Left colon (tissue), 2 donors: ENCODE measurements at places on chromosomes 2 and 18. TPM values are rescaled to one million over a fixed set of nuclear protein-coding genes. Genes with fewer than 3 reads are reported as not detected.

- no peak for DNase-seq
Measured at GRCh38 chr18:64419156-64419555, 270.3 kb upstream of the LINC00305 start.

DNA sequence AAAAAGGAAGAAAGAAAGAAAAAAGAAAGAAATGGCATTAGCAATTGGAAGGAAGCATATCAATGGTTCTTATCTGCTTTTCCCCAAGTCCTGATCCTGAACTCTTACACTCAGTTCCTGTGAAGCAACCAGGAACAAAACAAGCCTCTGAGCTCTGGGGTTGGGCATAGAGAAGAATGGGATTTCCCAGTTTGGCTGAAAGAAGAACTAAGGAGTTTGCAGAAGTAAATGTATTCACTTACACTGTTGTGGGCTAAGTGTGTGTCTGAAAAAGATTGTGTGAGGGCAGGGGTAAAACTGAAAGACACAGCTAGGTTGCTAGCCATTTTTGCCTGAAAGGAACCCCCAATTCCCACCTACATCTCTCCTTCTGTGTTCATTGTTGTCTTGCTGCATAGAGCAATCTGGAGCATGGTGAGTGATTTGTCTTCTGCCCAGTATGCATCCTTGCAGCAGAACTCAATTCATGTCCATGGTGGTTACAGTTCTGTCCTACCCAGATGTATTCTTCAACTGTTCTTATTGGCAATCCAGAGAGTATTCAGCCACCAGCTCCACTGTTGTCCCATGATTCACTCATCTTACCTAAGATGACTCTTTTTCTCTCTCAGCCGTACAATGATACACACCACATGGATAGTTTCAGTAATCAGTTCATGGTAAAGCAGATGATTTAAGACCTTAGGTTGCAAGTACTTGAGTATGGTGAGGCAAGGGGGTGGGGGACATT lies 348.7 kb downstream of the ARHGAP15 start:
- no peak for DNase-seq

DNA sequence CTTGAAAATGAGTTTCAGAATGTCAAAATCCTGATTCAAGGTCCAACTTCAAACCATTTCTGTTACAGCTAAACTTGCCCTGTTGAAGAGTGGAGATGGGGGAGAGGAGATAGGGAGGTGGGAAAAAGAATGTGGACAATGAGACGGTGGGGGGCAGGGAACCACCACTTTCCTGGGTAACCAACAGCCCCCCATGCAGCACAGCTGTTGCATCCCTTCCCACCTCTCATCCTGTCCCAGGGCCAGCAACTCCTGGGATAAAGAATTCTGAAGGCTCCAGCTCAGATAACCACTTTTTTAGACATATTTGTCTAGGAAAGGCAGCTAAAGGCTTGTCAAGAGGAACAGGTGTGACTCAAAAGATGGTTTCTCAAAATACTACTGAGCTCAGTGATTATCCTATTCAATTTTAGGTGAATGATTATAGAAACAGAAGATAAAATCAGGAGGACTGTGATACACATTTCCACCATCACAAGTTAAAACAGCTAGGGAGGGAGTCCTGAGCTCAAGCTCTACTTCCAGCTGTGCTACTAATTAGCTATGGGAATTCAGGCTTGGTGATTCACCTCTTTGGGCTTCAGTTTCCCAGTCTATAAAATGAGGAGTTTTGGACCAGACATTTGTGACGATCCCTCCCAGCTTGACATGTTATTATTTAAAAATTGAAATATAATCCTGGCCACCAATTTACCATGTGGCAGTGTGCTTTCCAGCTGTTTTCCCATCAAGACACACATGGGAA lies 36.3 kb downstream of the HDHD2 start:
- no peak for DNase-seq

GRCh38 chr2:237310515-237311114 lies 103.3 kb downstream of the COL6A3 start:
- no peak for DNase-seq

DNA sequence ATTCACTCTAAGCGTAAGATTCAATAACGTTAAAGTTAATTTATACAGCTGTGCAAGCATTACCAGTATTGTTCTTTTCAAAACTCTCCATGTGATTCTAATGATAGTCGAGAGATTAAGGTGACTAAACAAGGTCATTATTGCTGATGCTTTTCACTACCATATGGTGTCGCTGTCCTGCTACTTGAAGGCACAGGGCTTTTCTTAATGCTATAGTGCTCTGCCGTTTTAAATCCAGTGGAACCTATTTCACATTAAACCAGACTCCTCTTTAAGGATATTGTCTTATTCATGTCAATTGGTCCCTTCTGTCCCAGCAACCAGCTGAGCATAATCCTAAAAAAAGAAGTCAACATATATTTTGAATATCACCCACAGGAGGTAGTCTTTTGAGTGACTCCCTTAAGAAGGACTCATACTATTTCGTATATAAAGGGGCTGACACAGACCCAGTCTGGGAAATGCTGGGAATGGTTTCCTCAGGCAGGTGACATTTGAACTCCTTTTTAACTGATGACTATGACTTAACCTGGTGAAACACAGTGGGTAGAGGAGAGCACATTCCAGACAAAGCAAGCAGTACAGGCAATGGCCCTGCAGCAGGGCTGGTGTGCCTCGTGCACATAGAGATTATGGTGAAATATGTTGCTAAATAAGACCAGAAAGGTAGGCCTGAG lies 53.9 kb upstream of the CYTIP start:
- DNase-seq: no peak

DNA sequence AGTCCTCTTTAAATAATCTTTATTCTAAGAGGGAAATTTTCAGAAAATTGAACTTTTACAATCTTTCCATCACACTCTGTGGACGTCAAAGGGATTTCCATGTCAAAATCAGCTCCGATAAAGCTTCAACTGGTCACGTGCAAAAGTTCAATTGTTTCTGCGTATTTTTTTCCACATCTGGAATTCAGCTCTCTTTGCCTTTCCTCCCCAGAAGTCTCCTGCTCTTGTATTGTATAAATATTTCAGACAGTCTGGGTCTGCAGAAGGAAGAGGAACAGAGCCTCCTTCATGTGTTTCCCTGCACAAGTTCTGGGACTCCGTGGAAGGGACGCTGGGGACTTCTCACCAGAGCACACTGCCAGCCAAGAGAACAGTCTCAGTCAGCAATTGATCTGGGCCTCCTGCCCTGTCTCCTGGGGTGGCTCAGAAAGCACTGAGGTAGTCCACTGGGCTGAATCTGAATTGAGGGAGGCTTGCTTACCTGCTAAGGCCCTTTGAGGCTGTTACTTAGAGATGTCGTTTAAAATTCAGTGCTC lies 251.5 kb downstream of the TFCP2L1 start:
- no peak for DNase-seq

DNA sequence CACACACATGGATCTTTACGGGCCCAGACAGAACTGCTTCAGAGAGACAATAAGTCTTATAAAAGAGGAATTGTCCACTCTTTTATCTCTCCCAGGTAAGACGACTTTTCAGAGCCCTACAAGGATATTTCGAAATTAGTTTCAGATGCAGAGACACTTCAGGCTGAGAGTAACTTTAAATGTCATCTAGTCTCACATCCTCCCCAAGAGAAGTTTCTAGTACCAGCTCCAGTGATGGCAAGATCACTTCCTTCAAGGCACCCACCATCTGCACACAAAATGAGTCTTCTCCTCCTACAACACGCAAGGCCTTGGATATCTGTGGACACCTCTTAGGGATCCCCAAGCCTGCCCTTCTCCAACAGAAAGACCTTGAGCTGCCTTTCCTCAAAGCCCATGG lies 39.0 kb upstream of the KLHL29 start:
- no peak for DNase-seq

- DNase-seq: no peak
Measured at GRCh38 chr18:58996131-58996641, 131.5 kb downstream of the ZNF532 start.

GRCh38 chr2:44952143-44952805 lies 10.8 kb downstream of the SIX3 start:
- DNase-seq: peak; percentile 41

- no peak for DNase-seq
Measured at GRCh38 chr2:233051241-233052149, 8.6 kb upstream of the INPP5D start.

- no peak for DNase-seq
Measured at GRCh38 chr2:215851082-215851481, 162.3 kb downstream of the MREG start.

DNA sequence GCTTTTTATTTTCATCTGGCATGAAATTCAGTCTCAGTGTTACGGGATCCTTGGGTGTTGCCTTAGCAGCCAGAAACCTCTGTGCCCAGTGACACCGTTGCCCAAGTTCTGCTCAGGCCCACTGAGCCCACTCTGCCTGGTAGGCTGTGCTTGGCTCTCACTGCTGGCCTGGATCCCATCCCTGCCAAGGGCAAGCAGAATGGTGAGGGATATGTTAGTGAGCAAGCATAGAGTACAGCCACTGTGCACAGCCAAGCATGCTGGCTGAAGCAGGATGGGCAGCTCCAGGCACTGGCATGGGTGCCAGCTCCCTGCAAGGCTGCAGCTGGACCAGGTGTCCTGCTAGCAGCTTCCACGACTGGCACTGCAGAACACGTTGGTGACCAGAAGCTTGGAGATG lies 194.7 kb upstream of the TFPI start:
- no peak for DNase-seq

DNA sequence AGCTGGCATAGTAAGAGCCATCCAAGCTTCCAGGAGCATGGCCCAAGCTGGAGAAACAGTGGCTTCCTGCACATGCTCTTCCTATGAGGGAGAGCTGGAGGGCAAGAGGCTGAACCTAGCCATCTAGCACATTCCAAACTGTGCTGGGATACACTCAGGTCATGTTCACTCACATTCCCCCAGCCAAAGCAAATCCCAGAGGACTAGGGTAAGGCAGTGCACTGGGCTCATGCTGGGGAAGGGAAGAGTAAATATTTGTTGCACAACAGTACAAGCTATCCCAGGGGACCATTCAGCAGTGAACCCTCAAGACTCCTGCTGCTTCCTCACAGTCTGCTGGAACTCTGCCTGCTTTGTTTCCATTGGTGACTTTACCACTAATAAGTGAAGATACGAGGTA lies 20.7 kb upstream of the GYPC start:
- no peak for DNase-seq

The ZNF519 gene
- total RNA-seq: 4.7 TPM

The RAB6D gene
- total RNA-seq: 4.0 TPM

The FBXO36 gene
- 1.6 TPM for total RNA-seq

The TTC31 gene
- 23.6 TPM for total RNA-seq

The IL36RN gene
- not detected for total RNA-seq

The KCNG2 gene
- not detected for total RNA-seq

The CABYR gene
- total RNA-seq: 0.79 TPM

The GAL3ST2 gene
- total RNA-seq: 69.8 TPM
